T-helper 17 cell (primary cell): ENCODE measurements at places on chromosomes 11 and 22.

DNA sequence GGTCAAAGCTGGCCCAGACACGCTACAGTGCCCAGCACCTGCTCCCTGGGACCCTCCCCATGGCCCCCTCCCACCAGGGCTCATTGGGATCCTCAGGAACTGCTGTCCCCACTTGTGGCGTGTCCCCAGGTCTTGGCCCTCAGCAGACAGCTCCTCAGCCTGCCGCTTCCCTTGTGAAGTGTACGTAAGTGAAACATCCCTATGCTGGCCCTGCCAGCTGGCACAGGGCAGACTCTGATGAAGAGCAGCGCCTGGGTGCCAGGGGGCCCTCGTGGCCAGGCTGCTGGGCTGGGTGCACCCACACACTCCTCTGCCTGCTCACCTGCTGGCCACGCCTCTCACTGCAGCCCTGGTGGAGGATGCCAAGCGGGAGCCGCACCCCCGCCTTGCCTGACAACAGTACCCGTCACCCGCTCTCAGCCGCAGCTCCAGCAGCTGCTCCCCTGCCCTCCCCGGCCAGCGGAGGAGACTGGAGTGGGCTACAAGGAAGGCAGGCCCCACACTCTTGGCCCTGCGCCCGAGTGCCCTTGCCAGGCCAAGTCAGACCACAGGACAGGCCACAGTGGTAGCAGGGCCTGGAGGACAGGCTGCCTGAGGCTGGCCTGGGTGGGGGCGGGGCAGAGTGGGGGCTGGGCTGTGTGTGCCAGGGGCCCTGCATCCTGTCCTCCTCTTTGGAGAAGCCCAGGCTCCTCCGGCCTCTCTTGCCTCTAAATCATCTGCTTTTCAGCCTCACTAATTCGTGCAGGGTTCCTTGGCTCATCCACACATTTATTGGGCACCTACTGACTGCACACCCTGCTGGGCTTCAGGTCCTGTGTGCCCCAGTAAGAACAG, 39.5 kb downstream of the IGF2 start:
- H3K27me3 ChIP-seq: peaks cover 5% of the 10 kb centered on the region
- H3K4me3 ChIP-seq: no peak overlapping the region
- peaks cover 5% of the 10 kb centered on the region for H3K4me1 ChIP-seq
- H3K27ac ChIP-seq: no peak overlapping the region

DNA sequence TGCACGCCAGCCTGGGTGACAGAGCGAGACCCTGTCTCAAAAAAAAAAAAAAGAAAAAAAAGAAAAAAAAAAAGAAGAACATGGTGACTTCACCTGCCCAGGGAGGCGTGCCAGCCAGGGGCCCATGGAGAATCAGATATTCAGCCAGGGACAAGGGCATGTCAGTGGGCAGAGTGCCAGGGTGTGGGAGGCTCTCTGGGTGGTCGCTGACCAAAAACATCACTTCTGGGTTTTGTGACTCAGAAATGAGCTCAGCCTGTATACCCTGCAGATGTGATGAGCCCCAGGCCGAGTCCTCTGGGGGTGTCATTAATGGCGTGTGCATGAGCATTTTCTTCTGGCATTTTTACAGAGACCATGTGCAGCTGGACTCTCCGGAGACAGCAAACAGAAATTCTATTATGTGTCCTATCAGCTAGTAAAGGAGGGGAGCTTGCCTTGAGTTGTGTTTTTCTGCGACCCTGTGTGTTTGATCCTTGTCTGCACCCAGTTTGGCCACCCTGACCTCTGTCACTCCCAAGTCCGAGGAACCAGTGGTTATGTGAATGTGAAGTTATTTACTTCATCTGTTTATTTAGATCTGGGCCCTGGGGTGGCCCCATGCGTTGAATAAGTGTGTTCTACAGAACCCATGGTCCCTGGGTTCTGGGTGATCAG, 53.6 kb downstream of the BCR start:
- peak overlapping the region; percentile 71 for H3K27ac ChIP-seq
- DNase-seq: no peak
- H3K27me3 ChIP-seq: no peaks in the 10 kb centered on the region
- H3K4me3 ChIP-seq: peak overlapping the region; percentile 19
- H3K36me3 ChIP-seq: peaks cover 7% of the 10 kb centered on the region

DNA sequence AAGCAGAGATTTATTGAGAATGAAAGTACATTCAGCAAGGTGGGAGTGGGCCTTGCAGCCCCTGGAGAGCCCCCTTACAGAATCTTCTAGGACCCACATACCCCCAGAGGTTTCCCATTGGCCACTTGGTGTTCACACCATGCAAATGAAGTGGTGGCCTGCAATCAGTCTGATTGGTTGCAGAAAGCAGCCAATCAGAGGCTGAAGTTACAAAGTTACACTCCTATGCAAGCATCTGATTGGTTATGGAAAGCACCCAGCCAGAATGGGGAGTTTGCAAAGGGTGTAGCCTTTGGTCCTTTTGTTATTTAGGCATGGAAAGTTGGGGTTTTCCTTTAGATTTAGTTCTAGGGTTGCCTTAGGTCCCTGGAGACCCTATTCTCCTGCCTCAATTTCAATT, 34.9 kb downstream of the UVRAG start:
- H3K4me1 ChIP-seq: peaks cover 29% of the 10 kb centered on the region
- H3K36me3 ChIP-seq: peaks cover 3% of the 10 kb centered on the region
- H3K4me3 ChIP-seq: no peak overlapping the region
- no peaks in the 10 kb centered on the region for H3K27me3 ChIP-seq
- DNase-seq: no peak
- no peak overlapping the region for H3K27ac ChIP-seq

- no peak overlapping the region for H3K4me3 ChIP-seq
- H3K27me3 ChIP-seq: no peaks in the 10 kb centered on the region
- H3K36me3 ChIP-seq: peaks cover 8% of the 10 kb centered on the region
- peaks cover 7% of the 10 kb centered on the region for H3K4me1 ChIP-seq
- no peak overlapping the region for H3K27ac ChIP-seq
Observed at GRCh38 chr22:19818324-19819207, 36.1 kb downstream of the GNB1L start.

DNA sequence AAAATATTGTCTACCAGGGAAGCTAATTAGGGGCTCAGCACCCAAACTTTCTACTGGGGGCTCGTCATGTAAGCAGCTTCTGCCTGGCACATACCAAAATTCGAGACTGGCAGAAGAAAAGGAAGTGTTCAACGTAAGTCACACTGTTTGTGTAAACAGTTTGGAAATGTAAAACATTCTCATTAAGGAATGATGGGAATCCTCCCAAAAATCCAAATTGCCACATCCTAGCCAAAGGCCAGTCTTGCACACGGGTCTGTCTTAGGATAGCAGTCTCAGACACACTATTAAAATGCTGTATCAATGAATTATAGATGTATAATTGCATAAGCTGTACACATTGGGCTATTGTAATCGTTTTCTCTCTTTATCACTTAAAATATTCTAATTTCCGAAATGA, 28.9 kb downstream of the CUL5 start:
- no peak for DNase-seq
- H3K27ac ChIP-seq: no peak overlapping the region
- no peak overlapping the region for H3K4me3 ChIP-seq
